ENCODE measurements at places on chromosomes 3 and 15.

DNA sequence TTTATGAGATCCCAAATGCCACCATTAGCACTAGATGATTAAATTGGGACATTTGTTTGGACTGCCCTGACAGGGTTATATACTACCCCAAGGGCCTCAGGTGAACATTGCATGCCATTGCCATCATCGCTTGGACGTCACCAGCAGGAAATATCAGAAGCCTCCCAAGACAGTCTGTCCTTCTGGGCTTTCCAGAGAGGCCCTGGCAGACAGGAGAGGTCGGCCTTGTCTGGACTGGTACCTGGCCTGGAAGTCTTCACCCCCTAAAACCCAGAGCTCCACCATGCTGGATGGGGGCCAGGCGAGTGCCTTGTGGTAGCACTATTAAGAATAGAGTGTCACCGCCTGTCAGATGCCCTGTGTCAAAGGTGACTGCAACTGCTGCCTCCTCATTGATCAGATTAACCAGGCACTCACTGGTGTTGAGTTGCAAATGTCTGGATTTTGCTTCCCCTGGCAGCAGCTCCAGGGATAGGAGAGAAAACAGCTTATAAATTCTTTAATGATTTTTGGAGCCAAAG lies 324.1 kb upstream of the RASGRP1 start:
- DNase-seq, result no peak

DNA sequence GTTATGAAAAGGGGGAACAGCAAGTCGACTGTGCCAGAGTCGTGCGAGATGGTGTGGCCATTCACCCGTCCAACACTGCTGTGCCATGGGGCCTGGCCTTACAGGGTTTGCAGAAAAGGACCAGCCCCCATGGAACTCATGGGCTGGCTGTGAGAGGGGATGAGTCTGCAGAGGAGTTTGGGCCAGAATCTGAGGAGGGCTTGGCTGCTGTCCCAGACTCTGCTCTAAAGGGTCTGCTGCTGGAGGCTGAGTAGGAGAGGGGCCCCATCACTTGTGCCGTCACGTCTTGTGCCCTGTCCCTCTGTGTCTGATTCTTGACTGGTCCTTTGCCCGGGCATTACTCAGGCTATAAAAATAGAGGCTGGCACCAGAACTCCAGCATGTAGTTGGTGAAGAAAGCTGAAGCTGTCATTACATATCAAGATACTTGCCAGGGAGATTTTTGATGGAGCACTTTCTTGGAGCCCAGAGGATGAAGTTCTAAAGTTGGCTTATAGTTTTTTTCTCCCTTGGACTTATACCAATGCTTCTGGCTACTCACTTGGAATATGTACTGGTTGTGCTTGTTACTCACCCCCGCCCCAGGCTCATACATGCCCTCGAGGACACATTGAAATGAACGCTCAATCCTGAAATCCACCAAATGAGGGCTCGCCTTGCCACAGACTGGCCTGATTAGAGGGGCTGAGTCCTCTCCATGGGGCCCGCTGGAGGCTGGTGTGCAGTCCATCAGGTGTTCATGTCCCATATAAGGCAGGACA lies 10.2 kb downstream of the PXYLP1 start:
- no peak for DNase-seq

- no peak for DNase-seq
These were observed 32.7 kb downstream of the CADM2 start for GRCh38 chr3:84991422-84991900.

DNA sequence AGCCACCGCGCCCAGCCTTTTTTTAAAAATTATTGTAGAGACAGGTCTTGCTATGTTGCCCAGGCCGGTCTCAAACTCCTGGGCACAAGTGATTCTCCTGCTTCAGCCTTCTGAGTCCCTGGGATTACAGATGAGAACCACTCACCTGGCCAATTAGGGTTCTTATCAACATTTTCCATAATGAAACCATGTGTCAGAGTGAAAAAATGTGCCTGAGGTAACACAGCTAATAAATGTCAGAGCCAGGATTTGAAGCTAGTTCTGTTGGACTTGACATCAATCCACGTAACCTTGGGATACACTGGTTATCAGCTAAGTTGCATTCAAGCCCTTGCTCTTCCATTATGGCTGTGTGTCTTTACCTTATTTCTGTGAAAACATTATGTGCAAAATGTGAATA lies 29.1 kb downstream of the CHST14 start:
- no peak for DNase-seq

DNA sequence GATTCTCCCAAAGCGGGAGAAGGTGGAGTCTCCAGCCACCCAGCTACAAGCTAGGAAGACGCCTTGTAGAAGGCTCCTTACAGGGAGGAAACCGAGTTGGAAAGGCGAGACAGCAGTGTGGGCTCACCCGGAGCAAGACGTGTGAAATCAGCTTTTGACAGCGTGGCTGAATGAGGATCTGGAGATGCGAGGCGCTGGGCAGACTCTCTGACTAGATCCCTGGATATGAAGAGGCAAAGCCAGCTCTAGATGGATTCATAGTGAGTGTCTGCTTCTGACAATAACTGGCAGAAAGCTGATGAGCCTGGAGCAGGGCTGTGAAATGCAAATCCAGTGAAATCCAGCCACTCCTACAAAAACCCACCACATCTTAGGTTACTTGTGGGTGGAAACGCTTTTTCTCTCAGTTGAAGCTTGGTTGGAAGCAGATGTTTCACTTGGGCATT lies 41.0 kb downstream of the GOLGA6A start:
- DNase-seq, result no peak

DNA sequence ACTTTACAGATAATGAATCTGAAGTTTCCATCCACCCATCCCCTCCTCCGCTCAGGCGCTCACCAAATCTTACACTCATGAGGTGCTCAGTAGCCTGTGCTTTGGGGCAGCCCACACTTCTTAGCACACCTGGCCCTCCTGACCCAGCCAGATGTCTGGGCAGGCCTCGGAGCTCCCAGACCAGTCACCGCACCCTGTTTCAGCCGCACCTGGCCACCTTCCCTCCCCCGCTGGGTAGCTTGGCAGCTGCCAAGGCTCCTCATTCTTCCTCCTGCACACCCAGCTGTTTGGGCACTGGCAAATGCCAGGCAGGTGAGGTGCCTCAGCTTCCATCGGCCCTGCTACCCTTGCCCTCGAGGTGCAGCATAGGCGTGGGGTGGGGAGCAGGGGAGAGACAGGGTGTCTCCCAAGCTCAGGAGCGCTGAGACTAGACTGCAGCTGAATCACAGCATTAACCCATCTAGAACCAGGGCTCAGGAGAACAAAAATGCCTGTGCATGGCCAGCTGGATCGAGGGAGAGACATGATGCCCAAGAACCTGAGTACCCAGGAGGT lies 45.8 kb downstream of the CDC25A start:
- DNase-seq, result no peak

GRCh38 chr3:179606534-179607085 lies 2.0 kb downstream of the NDUFB5 start:
- DNase-seq, result no peak

GRCh38 chr3:13791198-13792050 lies 88.4 kb downstream of the WNT7A start:
- DNase-seq, result no peak

GRCh38 chr3:62553811-62554210 lies 180.5 kb upstream of the FEZF2 start:
- DNase-seq, result no peak

DNA sequence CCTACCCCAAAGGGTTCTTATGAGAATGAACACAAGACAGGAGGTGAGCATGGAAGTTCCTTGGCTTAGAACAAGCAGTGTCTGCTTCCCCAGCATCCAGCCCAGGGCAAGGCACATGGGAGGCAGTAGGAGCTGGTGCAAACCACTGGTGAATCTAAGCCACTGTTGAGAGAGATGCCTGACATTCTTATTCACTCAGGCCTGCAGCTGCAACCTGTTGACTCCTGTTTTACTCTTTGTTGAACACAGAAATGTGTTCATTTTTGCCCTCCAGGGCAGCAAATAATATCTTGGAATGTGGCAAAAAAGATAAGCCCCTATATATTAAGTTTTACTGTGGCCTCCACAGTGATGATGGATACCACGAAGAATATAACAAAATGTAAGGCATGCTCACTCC lies 8.9 kb upstream of the PAK6 start:
- no peak for DNase-seq

- DNase-seq, result no peak
These were observed 26.7 kb downstream of the C3orf20 start for GRCh38 chr3:14701676-14702075.

GRCh38 chr3:170608475-170608874 lies 22.6 kb upstream of the SLC7A14 start:
- DNase-seq, result no peak

- DNase-seq, result no peak
These were observed 128.0 kb downstream of the LRIG1 start for GRCh38 chr3:66372681-66373350.

DNA sequence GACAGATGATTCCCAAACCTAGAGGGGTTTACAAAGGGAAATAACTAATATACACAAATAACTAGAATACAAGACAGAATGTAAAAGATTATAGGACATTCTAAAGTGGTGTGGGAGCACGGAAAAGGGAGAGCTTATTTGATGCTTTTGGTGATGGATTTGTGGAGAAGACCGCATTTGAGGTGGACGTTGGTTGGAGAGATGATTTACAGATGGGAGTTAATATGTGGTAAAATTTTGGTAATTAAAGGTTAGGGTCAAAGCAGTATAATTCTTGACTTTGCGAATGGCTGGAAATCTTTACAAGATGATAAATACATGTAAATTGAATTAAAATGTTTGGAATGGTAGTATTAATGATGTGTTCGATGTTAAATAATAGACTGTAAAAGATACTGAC lies 1.2 kb downstream of the KNL1 start:
- no peak for DNase-seq

DNA sequence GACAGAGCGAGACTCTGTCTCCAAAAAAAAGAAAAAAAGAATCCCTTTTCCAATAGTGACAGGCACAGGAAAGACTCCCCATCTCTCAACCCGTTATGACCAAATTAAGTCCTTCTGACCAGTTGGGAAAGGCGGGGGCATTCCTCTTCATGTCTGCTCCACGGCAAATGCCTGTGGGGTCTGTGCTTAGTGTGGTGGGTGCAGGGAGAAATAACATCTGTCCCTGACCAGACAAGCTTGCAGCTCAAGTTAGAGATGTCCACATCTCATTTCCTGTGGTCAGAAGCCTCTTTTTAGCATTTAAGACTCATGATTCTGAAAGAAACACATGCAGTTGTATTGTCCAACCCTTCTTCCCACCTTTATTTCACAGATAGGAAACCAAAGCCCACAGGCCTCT lies 16.2 kb downstream of the PLA1A start:
- DNase-seq, result no peak

DNA sequence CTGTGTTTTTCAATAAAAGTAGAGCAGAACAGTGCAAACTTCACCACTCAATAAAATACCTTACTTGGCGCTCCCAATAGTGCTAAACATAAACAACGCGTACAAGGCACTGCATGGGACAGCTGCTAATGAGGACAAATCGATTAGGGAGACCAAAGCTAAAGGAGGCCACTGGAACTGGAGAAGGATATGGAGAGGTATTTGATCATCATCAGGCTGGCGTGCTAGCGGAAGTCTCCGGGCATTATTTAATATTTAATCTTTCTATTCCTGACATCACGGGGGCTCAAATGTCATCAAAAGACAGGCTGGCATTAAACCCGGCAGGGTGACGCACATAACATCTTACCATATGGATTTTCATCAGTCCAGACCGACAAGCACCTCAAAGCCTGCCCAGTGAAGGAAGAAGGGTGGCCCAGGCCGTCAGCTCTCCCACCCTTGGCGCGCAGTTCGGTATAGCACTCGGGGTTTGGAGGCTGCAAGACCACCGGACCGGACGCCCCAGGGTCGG lies 604 bp downstream of the CCPG1 start:
- no peak for DNase-seq

- DNase-seq, result no peak
These were observed 9.5 kb downstream of the SSUH2 start for GRCh38 chr3:8635125-8635524.

GRCh38 chr3:72800869-72801268 lies 47.4 kb downstream of the SHQ1 start:
- DNase-seq, result no peak

DNA sequence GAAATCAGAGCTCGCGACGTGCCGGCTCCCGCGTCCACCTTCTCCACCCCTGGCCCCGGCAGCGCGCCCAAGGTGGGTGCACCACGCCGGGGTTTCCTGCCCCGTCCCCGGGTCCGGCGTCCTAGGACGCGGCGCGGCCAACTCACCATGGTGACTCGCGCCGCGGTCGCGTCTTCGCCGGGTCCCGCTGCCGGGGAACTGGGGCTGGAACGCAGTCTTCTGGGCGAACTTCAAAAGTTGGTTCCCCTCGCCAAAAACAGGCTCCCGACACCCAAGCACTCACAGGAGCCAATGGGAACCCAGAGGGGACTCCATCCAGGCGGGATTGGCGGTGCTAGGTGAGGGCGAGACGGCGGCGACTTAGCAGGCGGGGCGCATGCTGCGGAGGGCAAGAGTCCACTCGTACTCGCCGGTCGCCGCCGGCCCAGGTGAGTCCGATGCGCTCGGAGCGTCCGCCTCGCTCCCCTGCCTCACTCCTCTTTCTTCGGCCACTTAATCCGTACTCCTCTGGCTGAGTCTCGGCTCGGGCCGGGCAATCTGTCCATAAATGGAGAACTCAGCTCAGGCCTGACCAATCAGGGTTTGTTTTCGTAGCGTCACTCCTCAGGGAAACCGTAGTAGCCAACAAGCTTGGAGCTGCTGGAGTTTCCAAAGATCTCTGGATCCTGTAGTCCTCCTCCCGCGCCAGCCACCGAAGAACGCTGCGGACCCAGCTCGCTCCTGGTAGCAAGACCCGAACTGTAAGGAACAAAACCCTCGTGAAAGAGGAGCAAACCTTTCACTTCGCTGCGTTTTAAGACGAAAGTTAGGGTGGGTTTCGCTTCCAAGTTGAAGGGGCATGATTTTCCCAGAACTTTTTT lies at the start of gene MYO1E:
Gene MYO1E (minus strand): TSS at position 520 of the 860 bp plus-strand sequence. CDS start 371 bp downstream, at position 149.
- no peak for DNase-seq

GRCh38 chr3:134356411-134357040 lies 17.7 kb downstream of the AMOTL2 start:
- no peak for DNase-seq

DNA sequence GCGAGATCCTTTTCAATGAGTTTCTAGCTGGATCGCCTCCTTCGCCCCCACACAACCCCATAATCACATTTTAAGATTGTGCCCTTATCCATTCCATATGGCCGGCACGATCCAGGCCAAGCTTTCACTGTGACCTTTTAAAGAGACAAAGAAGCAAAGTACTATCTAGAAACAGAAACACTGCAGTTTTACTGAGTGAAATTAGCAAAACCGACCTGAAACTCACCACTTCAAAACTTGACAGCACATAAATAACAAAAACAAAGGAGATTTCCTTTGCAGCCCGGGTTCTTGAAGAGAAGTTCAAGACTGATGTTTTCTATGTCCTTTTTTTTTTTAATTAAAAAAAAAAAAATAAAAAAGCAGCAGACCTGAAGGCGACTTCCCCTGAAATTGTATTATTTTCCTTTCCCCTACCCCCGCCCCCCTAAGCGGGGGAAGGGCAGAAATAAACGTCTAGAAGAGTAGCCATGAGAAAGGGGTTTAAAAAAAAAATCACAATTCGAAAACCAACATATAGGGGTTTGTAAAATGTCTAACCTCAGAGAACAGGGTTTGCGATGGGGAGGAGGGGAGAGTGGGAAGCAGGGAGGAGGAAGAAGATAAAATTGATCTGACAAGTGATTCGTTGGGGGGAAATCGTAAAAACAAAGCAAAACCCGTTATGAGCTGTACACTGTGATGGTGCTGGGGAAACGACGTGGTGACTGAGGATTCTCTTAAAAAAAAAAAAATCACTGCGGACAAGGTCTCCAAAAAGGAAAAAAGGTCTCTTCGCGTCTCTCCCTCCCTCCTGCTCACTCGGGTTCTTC lies 1.5 kb downstream of the SATB1 start:
- DNase-seq, result no peak
